Activated CD4-positive, alpha-beta T cell treated with anti-CD3 and anti-CD28 coated beads, Interleukin-2, amount 50 U/mL, for 48 hours (primary cell): ENCODE measurements at places on chromosomes 12 and 14.

GRCh38 chr14:97056086-97056485, 258.9 kb downstream of the VRK1 start:
- DNase-seq, result no peak

DNA sequence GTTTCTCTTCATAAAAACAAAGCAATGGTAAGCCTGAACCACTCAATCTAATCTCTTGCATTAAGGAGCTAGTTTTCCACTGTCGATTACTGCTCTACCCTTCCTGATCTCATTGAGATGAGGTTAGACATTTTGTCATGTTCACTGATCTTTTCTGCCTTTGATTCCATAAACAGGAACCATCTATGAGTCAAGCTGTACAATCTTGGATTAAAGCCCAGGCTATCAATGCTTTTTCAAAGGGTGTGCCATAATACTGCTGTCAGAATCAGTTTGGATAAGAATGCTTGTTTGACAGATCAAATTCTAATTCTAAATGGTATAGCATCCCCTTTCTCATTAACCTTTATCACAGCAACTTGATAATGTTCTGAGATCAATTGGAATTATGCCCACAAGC, 16.1 kb downstream of the GRIP1 start:
- no peak for DNase-seq

GRCh38 chr14:96309133-96309895, 53.3 kb downstream of the BDKRB1 start:
- no peak for DNase-seq

- DNase-seq, result no peak
Measured at GRCh38 chr12:3247629-3248161, 170.5 kb downstream of the TSPAN9 start.
